ENCODE measurements at places on chromosomes 4 and X. TPM values are rescaled to one million over a fixed set of nuclear protein-coding genes. Genes with fewer than 3 reads are reported as not detected.

VCX2 gene
- not detected for total RNA-seq

DNA sequence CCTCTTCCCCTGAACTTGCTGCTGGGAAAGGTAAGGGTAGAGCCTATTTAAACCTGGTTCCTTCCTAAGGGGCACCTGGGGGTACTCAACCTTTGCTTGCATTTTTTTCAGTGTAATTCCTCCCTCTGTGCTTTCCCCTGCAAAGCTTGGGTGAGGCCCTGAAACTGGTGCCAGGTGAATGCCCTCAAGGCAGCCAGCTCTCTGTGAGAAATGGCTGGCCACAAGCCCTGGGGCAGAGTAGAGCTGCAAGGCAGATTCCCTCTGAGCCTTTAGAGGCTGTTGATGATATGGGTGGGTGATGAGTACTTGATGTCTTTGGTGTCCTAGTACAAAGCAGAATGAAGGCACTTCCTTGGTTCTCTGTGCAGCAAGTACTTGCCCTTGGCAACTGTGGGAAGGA, 125.4 kb upstream of the DGKK start:
- DNase-seq = no peak

- no peak for DNase-seq
Measured at GRCh38 chrX:110159865-110160264, 157.0 kb downstream of the TMEM164 start.

- DNase-seq = no peak
Measured at GRCh38 chr4:38313999-38314561, 349.9 kb upstream of the KLF3 start.

DNA sequence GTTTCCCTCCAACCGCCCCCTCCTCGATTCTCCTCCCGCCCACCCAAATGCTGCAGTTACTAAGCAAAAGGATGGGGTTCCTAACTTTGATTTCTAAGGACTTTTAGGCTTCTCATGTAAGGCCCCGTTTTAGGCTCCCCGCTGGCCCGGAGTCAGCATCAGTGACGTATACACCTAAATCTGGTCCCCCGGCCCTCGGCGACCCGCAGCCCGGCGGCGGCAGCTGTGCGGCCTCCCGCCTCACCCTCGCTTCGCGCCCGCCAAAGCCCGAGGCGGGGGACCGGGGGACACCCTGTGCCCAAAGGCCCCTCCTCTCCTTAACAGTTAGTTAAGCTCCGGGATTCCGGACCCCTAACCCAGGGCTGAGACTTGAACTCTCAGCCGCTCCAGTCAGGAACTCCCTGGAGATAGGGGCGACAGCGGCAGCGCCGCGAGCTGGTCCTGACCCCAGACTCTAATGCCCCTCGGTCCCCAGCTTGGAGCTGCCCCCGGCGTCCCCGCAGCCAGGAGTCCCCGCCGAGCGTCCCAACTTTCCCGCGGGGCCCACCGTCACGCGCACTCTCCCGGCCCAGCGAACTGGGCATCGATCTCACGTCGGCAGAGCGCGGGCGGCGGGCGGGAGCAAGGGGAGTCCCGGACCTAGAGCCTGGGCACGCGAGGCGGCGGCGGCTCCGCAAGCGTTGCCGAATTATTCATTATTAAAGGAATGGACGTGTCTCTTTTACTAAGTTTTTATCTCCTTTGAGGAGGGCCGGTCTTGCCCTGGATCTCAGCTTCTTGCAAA, 1.5 kb upstream of the NR3C2 start:
- no peak for DNase-seq

GRCh38 chr4:110994781-110995180, 371.9 kb upstream of the PITX2 start:
- no peak for DNase-seq

Data from kidney epithelial cell (primary cell).